Fibroblast of skin of left biceps (primary cell): ENCODE measurements at places on chromosomes 1 and 21.

DNA sequence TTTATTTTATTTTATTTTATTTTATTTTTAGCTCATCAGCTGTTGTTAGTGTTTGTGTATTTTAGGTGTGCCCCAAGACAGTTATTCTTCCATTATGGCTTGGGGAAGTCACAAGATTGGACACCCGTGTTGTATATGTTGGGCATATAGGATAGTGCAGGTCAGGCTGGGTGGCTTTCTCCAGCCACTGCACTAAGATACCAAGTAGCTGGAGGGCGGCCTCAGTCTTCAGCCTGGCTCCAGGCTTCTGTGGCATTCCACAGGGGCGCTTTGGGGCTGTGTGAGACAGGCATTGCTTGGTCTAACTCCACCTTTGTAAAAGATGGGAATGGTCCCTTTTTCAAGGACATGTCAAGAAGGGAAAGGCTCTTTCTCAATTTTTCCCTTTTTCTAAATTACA is 16.5 kb downstream of the RRP1B start:
- DNase-seq: no peak

- DNase-seq: no peak
These were observed 106.8 kb downstream of the NTNG1 start for GRCh38 chr1:107247679-107248078.

GRCh38 chr1:119885903-119886783 is 10.2 kb downstream of the ADAM30 start:
- DNase-seq: no peak

DNA sequence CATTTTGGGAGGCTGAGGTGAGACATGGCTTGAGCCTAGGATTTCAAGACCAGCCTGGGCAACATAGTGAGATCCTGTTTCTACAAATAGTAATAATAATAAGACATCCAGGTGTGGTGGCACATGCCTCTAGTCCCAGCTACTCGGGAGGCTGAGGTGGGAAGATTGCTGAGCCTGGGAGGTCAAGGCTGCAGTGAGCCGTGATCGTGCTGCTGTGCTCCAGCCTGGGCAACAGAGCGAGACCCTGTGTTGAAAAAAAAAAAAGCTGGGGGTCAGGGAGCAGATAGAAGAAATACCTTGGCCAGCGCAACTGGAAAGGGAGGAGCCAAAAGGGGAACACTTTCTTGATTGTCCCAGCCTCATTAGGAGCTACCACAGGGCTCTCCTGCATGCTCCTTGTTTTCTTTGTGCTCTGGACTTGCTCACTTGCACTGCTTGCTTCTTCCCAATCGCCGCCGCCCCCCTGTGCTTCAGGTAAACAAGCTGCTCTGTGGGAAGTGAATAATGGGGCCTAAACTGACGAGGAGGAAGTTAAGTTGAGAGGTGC is 31.1 kb downstream of the PBX1 start:
- no peak for DNase-seq

GRCh38 chr21:42343963-42344510 is 6.8 kb downstream of the TFF2 start:
- no peak for DNase-seq

DNA sequence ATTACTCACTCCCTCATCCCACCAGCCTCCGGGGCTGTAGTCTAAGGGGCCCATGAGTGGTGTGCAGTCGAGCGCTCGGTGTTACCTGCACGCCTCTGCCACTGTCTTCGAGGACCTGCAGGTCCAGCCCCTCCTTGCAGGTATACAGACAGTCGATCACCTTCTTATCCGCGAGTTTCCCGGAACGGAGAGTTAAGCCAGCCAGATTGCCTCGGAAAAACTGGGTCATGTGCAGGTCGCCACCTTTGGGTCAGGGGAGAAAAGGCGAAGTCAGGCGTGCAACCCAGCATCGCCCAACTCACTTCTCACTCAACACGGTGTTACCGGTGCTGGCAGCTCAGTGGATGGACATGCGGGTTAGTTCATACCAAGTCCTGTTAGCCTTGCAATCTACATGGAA is 84.3 kb downstream of the PIK3CD start:
- DNase-seq: no peak

DNA sequence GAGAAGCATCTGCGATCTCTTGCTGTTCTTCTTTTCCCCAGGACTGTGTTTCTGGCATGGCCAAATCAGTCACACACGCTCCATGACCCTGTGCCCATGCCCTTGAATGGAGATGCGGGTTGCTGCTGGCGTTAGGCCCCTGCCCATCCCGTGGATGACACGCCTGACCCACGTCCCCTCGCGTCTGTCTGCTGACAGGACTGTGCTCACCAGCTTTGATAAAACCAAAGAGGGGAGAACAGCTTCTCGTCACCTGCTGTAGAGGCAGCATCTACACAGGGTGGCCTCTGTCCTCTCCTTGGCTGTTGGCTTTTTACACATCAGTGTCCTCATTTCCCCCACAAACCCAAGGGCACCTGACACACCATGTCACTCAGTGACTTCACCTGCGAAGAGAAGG is 6.9 kb downstream of the MT1HL1 start:
- DNase-seq: no peak

GRCh38 chr1:153533689-153534201 is 2.0 kb downstream of the S100A6 start:
- peak; percentile 78 for DNase-seq

DNA sequence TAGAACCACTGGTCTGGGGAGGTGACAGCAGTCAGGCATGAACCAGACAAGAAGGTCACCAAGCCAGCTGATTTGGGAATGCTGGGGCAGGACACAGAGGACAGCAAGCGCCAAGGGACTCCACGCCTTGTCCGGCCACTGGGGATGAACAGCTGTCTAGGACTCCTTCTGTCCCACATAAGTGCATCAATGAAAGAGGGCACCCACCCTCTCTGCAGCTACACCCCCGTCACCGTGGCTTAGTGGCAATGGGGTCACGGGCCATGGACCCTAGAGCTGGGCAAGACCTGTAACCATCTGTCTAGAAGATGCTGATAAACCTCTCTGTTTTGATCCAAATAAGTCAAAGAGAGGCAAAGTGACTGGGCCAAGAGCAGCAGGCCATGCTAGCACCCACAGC is 16.8 kb downstream of the UBE2G2 start:
- DNase-seq: no peak
